ENCODE measurements at places on chromosomes 11 and 22. TPM values are rescaled to one million over a fixed set of nuclear protein-coding genes. Genes with fewer than 3 reads are reported as not detected.

The MMP13 gene
- total RNA-seq = not detected

The CCDC87 gene
- total RNA-seq = 0.21 TPM

The BCL2L13 gene
- 37.9 TPM for total RNA-seq

The PHOX2A gene
- not detected for total RNA-seq

The PATE2 gene
- total RNA-seq = not detected

The OR52N4 gene
- not detected for total RNA-seq

The TMEM191C gene
- 0.99 TPM for total RNA-seq

The B3GAT1 gene
- total RNA-seq = 0.15 TPM

The SLC6A5 gene
- total RNA-seq = not detected
